ENCODE measurements at places on chromosomes 11 and 22.

- DNase-seq, result no peak
Measured at GRCh38 chr11:43998308-43998707, 49.5 kb upstream of the ACCSL start.

- DNase-seq, result peak; percentile 27
Measured at GRCh38 chr11:225734-226453, 10.2 kb downstream of the SIRT3 start.

- no peak for DNase-seq
Measured at GRCh38 chr11:44799012-44799411, 72.2 kb downstream of the TSPAN18 start.

GRCh38 chr11:18347471-18348125, 25.2 kb downstream of the GTF2H1 start:
- no peak for DNase-seq

DNA sequence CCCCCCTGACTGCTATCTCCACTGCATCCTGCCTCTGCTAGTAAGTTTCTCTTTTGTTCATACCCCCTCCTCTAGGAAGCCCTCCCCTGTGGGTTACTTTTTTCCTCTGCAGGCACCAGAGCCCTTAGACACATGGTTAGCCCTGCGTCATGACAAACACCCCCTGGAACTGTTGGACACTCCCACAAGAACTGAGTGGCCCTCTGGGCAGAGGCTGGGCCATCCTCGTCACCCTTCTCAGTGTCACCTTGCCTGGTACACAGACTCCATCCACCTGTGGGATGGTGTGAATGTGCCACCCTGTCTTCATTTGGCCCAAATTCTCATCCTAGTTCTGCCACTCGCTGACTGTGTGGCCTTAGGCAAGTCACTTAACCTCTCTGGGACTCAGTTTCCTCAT, 4.1 kb upstream of the RAB3IL1 start:
- DNase-seq, result no peak

- DNase-seq, result peak; percentile 13
Measured at GRCh38 chr11:4480577-4481239, 1.7 kb upstream of the OR52K1 start.

- DNase-seq, result no peak
Measured at GRCh38 chr11:70135625-70136059, 57.5 kb downstream of the ANO1 start.

DNA sequence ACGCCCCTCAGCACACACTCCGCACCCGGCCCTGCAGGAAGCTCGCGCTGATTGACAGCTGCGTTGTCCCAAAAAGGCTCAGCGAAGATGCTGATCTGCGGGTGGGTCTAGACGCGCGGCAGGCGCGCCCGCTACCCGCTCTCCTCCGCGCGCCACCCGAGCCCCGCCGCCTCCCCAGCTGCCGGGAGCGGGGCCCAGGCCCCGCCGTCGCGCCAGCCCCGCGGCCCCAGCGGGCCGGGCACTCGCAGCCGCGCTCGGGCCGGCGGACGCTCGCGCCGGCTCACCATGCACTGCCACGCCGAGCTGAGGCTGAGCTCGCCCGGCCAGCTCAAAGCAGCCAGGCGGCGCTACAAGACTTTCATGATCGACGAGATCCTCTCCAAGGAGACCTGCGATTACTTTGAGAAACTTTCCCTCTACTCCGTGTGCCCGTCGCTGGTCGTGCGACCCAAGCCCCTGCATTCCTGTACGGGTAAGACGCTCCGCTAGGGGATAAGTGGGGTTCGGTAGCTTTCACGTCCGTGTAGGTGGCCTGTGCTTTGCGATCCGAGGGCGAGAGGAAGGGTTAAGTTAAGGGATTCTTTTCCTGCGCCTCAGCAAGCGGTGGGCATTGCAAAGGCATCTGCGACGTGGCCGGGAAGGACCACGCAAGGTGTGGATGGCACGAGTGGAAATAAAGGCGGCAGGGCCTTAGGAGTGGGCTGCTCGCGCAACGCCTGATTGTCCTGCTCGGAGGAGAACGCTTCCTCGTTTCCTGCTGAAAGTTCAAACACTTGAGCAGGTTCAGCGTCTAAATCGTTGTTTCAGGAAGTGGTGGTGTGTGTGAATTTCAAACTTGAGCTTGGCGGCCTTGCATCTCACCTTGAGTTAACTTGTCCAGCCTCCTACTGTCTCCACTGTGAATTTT, at the start of gene BARX2:
Gene BARX2, plus strand, starts transcription at position 98 of the 907 bp plus-strand sequence. Its CDS starts 188 bp downstream, at position 286.
- peak; percentile 64 for DNase-seq

- no peak for DNase-seq
Measured at GRCh38 chr11:61975638-61976419, 8.4 kb upstream of the FTH1 start.

- no peak for DNase-seq
Measured at GRCh38 chr22:49514211-49514610, 313.5 kb downstream of the BRD1 start.

- DNase-seq, result no peak
Measured at GRCh38 chr22:42069801-42070516, 653 bp downstream of the NAGA start.

- no peak for DNase-seq
Measured at GRCh38 chr22:28734393-28734792, 7.2 kb downstream of the CHEK2 start.

GRCh38 chr11:87356428-87356827, 318.7 kb downstream of the TMEM135 start:
- no peak for DNase-seq

- peak; percentile 71 for DNase-seq
Measured at GRCh38 chr11:95715777-95716241, 73.8 kb downstream of the FAM76B start.

DNA sequence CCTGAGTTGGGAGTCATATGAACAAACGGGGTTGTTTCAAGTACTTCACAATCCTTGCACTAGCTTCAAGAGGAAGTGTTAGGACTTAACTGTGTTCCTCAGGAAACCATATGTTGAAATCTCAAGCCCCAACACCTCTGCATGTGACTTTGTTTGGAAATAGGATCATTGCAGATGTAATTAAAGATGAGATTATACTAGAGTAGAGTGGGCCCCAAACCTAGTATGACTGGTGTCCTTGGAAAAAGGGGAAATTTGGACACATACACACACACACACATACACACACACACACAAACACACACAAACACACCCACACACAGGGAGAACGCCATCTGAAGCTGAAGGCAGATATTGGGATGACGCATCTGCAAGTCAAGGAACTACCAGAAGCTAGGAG, 6.4 kb upstream of the CEP295 start:
- no peak for DNase-seq

DNA sequence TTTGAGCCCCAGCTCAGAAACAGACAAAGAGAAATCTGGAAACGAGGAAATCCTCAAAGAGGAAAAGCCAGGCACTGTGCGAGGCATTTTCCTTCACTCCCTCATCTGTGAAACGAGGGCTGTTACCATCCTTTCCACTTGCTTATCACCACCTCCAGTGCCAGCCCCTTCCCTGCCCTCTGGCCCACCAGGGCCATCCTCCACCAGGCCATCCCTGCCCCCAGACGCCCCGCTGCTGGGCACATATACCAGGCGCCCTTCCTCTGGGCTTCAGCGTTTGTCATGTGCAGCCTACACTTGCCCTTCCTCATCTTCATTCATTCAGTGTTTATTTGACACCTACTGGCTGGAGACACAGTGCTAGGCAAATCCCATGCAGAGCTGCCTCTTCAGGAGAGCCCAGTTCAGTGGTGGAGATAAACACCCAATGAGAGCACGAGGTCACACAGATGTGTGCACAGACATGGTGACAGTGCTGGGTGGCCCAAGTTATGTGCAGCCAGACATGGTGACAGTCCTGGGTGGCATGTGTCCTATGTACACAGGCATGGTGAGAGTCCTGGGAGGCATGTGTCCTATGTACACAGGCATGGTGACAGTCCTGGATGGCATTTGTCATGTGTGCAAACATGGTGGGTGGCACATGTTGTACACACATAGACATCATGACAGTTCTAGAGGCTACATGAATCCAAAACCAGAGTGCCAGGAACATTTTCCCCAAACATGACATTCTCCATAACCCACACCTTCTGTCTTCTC, 9.7 kb downstream of the SPTBN2 start:
- DNase-seq, result no peak

GRCh38 chr11:23181022-23181807, 320.9 kb upstream of the CCDC179 start:
- DNase-seq, result no peak

- DNase-seq, result no peak
Measured at GRCh38 chr11:8690374-8691342, 8.1 kb downstream of the RPL27A start.

GRCh38 chr11:94794287-94795168, 26.4 kb downstream of the AMOTL1 start:
- DNase-seq, result no peak

- no peak for DNase-seq
Measured at GRCh38 chr11:32751381-32751780, 43.1 kb downstream of the CCDC73 start.

- DNase-seq, result no peak
Measured at GRCh38 chr11:7246179-7246578, 5.5 kb upstream of the SYT9 start.

GRCh38 chr11:84922836-84923235, 704.3 kb downstream of the DLG2 start:
- no peak for DNase-seq

DNA sequence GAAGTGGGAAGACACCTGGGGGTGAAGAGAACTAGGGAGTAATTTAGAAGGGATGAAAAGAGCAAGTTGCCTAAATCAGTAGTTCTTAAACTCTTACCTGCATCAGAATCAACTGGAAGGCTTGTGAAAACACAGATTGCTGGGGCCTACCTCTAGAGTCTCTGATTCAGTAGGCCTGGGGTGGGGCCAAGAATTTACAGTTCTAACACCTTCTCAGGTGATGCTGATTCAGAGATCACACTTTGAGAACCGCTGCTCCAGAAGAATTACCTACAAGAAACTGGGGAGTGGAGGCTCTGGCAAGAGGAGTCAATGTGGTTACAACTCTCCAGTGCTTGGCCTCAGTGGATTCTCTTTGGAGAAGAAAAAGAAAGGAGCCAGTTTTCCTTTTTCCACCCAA, 128.7 kb downstream of the C11orf58 start:
- no peak for DNase-seq

- no peak for DNase-seq
Measured at GRCh38 chr11:115920092-115920461, 415.9 kb upstream of the CADM1 start.

GRCh38 chr11:102239911-102240310, 77.4 kb upstream of the BIRC3 start:
- no peak for DNase-seq

GRCh38 chr11:95800438-95800837, 10.1 kb downstream of the CEP57 start:
- DNase-seq, result no peak

DNA sequence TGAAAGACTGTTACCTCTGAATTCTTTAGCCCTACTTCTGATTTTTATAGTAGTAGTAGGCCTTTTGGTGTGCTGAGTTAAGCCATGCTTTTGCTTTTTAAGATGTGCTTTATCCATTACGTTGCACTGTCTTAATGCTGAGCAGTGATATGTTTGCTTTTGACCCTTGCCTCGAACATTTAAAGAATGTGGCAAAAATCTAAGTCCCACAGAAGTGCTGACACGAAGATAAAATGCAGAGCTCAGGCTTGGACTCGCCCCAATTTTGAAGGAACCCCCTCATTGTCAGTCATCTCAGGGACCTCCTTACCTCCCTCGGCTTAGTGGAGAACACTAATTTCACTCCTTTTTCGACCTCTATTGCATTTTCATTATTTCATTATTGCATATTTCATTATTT, 272.9 kb downstream of the DDX10 start:
- no peak for DNase-seq

DNA sequence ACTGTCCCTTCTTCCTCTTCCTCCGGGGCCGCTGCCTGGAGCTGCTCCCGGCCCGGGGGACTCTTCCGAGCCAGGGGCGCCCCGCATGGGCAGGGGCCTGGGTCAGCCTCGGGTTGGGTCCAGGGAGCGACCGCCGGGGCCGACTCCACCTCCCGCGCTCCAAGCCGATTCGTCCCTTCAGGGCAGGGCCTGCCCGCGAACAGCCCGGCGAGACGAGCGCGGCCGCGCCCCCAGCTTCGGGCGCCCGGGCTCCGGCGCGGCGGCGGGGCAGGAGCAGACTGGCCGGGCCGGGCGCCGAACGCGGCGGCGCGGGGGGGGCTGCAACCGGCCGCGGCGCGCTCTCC, at the start of gene LARGE1:
Gene LARGE1, minus strand, starts transcription at position 280 of the 344 bp plus-strand sequence.
- no peak for DNase-seq

- DNase-seq, result no peak
Measured at GRCh38 chr11:27861706-27862430, 161.6 kb upstream of the BDNF start.

DNA sequence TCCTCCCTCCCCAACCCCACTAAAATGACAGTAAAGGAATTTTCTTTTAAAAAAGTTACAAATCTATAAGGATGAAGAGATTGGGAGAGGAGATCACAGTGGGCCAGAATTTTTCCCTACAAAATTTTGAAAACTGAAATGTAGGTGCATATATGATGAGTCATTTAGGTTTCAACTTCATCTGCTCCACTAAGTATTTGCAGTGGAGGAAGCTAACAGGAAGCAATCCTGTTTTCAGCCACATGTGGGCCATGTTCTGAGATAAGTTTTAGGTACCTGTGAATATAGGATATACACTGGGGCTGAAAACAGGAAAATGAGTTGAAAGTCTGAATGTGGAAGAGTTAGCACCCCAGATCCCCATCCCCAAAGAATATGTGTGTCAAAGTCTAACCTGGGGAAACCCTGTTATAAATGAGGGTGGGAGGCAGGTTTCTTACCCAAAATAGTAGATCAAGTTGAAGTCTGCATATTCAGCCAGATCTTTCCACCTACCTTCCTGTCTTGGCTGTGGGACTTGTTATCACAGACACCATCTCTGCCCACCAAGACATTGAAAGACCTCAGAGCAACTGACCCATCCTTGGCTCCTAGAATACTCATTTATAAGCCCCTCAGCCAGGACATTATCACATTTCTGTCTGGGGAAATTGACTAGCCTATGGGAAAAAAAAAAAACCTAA, 87.3 kb downstream of the PACS1 start:
- DNase-seq, result no peak

GRCh38 chr11:81886406-81887075, 847.1 kb downstream of the FAM181B start:
- DNase-seq, result peak; percentile 10

GRCh38 chr22:30240541-30241417, 5.8 kb downstream of the LIF start:
- no peak for DNase-seq

DNA sequence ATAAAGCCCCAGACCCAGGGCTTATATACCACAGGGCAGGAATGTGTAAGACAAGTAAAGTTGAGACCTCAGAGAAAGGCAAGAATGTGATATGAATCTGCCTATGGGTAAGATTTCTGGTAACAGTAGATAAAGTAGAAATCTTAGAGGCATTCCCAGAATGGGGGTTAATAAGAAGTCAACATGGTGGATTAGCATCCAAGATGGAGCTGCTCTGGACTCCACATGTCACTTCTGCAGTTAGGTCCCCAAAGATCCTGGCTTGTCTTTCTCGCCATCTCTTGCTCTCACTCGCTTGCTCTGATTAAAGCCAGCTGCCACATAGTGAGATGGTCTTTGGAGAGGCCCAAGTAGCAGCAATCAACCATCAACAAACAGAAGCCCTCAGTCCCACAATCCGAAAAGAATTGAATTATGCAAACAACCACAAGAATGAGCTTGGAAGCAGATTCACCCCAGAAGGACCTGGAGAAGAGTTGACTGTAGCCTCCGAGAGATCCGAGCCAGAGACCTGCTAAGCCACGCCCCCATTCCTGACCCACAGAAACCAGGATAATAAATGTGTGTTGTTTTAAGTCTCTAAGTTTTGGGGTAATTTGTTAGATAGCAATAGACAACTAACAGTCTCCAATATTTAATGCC, 5.4 kb upstream of the C11orf86 start:
- no peak for DNase-seq
